ENCODE measurements at places on chromosomes 1 and 21. TPM values are rescaled to one million over a fixed set of nuclear protein-coding genes. Genes with fewer than 3 reads are reported as not detected.

The NCAM2 gene
- 3.7 TPM for total RNA-seq

DNA sequence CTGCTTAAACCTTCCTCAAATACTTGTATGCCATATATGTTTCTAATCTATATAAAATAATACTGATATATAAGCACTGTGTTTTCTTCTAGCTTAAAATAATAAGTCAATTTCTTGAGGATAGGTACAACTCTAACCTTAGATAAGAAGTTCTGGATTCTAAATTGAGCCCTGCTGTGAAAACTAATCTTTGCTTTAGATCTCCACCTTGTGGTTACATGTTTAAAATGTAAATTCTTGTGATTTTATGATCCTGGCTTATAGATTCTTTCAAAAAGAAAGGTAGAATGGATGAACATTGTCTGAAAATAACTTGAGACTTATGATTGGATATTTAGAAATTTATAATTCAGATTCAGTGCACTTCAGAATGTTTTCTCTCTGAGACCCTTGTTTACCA, 38.9 kb upstream of the HMCN1 start:
- DNase-seq = no peak

DNA sequence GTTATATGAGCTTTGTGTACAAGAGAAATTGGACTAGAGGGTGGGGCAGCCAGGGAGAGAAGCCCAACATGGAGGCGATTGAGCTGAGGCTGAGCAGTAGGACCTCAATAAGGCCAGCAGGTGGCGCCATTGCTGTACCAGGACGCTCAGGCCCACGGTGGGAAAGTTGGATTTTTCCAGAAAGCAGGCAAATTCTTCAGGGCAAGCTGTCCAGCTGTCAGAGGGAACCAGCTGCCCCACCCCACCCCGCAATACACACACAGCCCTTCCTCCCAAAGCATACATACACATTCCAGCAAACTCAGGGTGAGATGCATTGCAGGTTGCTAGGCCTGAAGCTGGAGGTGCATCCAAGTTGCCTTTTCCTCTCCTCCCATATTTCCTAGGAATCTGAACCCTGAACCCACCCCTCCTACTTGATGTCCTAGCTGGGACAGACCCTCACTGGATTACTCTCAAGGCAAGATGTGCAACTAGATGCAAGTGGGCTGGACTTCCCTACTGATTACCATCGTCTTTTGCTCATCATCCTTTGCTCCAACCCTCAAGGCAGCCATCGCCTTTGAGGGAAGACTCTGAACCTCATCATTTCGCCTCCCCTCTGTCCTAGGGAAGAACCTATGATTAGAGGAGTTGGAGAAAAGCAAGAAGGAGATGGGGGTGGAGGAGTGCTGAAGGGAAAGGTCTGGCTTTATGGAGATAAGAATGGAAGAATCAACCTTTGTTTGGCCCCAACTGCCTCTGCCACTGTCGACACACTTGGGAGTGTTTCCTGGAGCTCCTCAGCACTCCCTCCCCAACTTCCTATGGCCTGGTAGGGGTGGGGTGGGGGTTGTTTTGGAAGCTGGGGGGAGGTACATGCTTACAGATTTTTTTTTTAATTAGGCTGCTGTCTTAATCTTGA, 25.5 kb downstream of the CD34 start:
- DNase-seq = peak; percentile 83

DNA sequence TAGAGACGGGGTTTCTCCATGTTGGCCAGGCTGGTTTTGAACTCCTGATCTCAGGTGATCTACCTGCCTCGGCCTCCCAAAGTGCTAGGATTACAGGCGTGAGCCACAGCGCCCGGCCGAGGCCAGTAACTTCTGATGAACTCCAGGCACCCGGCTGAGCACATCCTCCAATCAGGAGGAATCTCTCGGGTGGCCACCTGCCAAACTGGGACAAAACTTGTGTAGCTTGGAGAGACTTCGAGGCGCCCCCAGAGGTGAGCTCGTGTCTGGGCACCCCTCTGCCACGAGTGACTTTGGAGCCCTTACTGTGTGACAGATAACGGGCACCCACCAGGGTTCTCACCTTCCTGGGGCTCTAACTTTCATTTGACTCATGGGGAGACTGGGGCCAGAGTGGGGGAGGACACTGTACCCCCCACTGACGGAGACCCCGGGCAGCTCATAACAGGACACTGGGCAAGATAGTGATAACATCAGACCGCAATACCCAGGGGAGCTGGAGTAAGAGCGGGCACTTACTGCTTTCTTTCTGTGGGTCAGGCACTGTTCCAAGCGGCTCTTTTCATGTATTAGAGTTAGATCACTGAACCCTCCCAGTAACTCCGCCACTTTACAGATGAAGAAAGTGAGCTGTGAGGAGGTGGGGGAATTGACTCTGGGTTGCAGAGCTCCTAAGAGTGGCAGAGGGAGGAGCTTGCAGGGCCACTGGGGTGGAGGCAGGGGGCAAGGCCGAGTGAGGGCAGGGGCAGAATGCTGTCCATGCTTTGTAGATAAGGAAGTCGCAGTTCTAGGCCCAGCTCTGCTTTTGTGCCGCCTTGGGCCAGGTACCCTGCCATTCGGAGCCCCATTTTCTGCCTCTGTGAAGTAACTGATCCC, 1.9 kb upstream of the PADI2 start:
- DNase-seq = no peak
